Fibroblast of villous mesenchyme (primary cell): ENCODE measurements at places on chromosomes 1 and 21. TPM values are rescaled to one million over a fixed set of nuclear protein-coding genes. Genes with fewer than 3 reads are reported as not detected.

- DNase-seq, result no peak
Observed at GRCh38 chr1:157287462-157287861, 149.3 kb upstream of the ETV3 start.

GRCh38 chr1:115091572-115091971, 2.3 kb upstream of the TSPAN2 start:
- DNase-seq, result no peak

GRCh38 chr1:172393354-172393753, 27.1 kb upstream of the C1orf105 start:
- DNase-seq, result no peak

SYNC gene
- total RNA-seq, result 56.0 and 72.5 TPM in 2 replicates

LAMB3 gene
- total RNA-seq, result 3.9 and 14.2 TPM in 2 replicates

- DNase-seq, result no peak
Observed at GRCh38 chr1:212295579-212295978, 10.4 kb downstream of the PPP2R5A start.

PRRC2C gene
- total RNA-seq, result 47.4 and 51.8 TPM in 2 replicates

SPRR3 gene
- not detected in 2 replicates for total RNA-seq

IFFO2 gene
- total RNA-seq, result 11.2 and 15.5 TPM in 2 replicates

DNA sequence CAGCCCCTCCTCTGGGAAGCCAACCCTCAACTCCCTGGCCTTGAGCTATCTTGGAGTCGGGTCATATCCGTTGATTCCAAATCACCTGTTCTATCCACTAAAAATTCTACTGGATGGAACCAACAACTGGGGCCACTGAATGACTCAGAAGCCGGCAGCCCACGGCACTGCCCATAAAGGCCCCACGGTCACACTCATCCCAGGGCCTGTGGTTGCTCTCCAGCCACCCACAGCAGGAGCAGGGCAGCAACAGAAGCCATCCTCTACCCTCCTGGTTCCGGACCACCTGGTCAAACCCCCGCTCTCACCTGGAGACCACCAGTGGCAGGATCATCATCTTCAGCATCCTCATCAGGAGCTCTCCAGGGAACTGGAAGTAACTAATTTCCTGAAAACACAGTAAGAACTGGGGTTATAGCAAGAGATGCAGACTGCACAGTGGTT, 8.4 kb downstream of the SLC1A7 start:
- no peak for DNase-seq

DNA sequence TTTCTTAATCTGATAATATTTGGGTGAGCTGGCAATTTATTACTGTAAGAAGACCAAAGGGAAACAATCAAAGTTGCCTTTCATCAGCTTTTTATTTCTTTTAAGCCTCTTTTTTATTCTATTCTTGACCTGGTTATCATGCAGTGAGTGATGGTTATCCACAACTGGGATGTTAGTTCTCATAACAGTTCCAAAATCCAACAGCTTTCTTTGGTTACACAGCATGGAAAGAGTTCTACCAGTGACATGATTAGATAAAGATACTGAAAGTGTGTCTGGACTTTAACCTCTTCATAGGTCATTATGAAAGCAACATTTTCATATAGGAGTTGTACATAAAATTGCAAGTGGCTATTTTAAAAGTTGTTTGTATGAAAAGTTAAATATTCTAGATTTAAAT, 163.0 kb downstream of the SYT2 start:
- DNase-seq, result no peak

NLRP3 gene
- total RNA-seq, result 0.43 and 0.97 TPM in 2 replicates

DNA sequence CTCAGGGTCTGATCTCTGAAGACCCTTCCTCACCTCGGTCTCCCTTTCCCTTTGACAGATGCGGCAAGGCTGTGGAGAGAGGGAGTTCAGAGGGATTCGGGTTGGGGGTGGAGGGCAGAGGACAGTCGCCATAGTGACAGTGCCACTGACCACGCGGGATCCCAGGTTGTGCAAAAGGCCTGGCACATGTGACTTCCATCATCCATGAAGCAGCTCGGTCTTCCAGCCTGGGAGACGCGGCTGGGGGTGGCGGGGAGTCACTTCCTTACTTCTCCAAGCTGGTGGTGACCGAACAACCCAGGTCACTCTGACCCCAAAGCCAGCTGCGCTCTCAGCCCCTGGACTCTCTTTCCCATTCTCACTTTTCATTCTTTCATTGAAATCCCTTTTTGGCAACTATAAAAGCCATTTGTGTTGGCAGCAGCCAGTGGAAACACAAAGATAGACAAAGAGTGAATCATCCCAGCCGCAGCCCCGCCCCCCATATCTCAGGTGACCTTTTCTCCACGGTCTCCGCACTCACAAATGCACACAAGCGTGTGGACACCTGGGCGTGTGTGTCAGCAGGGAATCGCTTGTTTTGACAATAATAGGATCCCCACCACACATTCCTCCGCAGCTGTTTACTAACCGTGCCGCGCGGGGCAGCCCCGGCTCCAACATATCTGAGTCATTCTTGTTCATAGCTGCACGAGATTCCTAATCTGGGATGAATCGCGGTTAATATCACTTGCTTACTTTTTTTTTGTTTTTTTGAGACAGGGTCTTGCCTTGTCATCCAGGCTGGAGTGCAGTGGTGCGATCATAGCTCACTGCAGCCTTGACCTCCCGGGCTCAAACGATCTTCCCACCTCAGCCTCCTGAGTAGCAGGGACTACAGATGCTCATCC, 68.3 kb downstream of the DHRS3 start:
- DNase-seq, result peak; percentile 89

- DNase-seq, result peak; percentile 88
Observed at GRCh38 chr21:45011911-45012661, 62.3 kb upstream of the ADARB1 start.

DNA sequence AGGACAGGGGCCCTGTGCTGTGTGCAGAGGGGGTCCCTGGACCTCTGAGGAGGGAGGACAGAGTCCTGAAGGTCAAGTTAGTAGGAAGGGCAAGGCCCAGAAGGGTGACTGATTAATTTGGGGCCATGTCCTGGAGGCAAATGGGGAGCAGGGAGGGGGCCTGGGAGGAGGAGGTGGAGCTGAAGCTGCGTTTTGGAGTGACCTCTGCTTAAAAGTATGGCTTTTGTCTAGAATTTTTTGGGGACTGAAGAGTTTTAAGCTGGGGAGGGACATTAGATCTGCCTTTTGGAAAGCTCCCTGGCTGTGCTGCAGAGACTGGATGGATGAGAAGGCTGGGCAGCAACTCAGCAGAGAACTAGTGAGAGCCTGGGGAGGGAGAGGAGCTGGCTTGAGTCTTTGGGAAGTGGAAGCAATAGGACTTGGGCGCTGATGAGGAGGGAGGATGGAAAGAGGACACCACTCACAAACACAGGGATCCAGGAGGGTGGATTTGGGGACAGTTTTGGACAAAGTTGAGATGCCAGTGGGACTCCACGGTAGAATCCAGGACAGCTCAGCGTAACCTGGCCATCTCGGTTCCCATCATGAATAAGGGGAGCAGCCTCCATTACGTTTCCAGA, 52.9 kb downstream of the ACBD3 start:
- no peak for DNase-seq

DNA sequence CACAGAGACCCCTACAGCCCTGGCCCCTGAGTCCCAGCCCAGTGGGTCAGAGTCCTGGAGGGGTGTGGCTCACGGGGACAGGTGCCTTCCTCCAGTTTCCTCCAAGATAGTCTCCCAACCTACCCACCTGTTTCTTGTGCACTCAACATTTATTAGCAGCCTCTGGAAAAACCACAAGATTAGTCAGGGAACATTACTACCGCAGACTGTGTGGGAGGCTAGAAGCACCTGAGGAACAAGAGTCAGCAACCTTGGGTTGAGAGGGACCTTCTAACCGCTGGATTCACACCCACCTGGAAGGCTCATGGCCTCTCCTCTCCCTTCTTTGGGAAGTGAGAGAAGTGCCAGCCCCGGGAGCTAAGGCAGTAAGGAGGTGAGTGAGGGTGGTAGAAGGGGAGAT, 22.5 kb upstream of the IKBKE start:
- DNase-seq, result no peak
